AG10803 (cell line): ENCODE measurements at places on chromosomes 2 and 18.

DNA sequence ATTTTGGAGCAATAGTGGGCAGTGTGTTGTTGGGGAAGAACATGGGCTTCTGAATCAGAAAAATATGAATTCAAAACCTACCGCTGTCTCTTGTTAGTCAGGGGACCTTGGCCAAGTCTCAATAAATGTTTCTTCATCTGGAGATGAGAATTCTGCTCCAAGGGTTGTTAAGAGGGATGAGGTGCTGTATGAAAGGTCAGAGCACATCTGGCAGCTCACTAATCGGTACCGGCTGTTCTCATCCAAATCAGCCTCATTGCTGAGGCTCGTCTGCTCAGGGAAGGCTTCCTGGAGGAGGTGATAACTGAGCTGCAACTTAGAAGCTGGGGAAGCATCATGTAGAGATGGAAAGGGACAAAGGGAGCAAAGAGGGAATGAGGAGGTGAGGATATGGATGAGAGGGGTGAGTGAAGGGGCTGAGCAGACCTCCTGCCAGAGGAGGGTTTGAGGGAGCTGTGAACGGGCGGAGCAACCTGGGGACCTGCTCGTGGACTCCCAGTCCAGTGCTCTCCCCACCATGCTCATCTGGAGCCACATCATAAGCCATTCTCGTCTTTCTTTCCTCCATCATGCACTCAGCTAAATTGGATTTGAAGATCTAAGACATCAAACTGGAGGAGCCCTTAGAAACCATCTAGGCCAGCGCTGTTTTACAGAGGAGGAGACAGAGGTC, 47.4 kb downstream of the GREB1 start:
- DNase-seq = peak; percentile 13

GRCh38 chr2:234679741-234680687, 183.1 kb upstream of the ARL4C start:
- peak; percentile 99 for DNase-seq

DNA sequence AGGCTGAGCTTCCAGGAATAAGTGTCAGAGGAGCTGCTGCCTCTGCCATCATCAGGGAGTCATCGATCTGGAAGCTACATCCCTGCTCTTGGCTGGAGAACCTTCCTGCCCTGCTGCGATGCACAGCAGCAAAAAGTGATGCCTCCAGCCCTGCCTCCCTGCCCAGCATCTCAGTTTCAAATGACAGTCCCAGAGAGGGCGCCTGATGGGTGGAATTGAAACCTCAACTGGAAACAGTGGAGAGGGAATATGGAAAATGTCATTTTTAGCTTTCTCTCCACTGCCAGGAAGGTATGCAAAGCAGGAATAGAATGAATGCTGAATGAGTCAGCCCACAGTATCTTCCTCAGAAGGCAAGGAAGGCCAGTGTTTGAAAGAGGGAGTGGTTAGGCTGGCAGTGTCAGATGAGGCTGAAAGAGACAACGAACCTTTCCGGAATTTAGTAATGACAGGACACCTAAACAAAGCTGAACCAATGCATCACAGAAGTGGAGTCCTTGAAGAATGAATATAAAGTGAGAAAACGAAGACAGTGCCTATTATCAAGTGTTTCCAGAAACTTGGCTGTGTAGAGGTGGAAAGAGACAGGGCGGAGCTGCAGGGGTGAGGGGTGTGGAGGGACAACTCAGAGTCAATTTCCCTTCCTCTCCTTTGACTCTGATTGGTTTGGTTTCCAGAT, 153.9 kb upstream of the NDUFV2 start:
- peak; percentile 98 for DNase-seq

- peak; percentile 22 for DNase-seq
Measured at GRCh38 chr18:55206927-55207326, 247.7 kb upstream of the CCDC68 start.

DNA sequence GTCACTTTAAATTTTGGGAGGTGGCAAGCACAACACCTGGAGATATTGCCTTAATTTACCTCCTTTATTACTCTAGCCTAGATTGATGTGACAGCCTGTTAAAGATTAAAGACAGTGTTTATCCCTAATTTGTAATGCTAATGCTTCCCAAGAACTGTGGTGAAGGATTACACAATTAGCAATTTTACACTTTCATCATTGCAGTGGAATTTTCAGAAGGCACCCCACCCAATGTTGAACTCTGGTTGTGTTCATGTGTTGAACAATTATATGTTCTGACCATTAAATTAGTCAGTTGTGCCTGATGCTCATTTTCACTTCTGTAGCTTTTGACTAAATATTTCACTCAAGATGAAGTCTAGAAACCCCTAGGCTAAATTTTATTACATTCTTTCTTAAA, 317.1 kb upstream of the CWC22 start:
- DNase-seq = peak; percentile 17

DNA sequence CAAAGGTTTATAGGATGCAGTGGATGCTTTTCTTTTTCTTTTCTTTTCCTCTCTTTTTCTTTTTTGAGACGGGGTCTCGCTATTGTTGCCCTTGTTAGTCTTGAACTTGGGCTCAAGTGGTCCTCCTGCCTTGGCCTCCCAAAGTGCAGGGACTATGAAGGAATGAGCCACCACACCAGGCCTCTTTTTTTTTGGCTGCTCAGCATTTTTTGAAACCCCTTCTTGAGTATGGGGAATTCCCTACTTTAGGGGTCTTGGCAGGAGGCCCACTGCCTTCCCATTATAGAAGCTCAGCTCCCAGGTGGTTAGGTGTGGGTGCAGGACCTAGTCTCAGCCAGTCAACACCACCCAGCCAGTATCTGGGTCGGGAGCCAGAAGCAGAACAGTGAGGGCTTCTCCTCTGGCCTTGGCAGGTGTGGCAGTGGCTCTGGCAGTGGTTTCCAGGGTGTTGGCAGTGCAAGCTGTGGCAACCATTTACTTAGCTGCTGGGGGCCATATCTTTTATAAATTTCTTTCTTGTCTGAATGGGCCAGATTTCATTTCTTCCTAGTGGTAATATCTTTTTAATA, 51.4 kb upstream of the ACYP2 start:
- DNase-seq = no peak

- no peak for DNase-seq
Measured at GRCh38 chr2:230904856-230905447, 20.1 kb downstream of the GPR55 start.

- DNase-seq = no peak
Measured at GRCh38 chr2:236176417-236176816, 8.2 kb upstream of the GBX2 start.

GRCh38 chr2:179274749-179275148, 10.1 kb upstream of the SESTD1 start:
- DNase-seq = no peak

DNA sequence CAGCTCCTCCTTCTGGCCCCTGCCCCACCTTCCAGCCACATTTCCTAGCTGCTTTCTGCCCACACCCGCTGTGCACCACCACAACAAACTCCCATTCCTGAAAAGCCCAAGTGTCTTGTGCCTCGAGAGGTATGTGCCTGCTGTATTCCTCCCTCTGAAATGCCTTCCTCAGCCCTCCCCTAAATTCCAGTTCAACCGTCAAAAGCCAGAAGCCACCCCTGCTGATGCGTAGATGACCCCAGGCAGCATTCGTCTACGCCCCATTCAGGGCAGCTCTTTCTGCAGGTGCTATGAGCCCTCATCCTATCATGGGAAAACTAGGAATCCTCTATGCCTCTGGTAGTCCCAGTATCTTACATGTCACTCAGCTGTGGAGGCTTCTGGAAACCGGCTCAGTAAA, 71.7 kb downstream of the DNMT3A start:
- DNase-seq = no peak

DNA sequence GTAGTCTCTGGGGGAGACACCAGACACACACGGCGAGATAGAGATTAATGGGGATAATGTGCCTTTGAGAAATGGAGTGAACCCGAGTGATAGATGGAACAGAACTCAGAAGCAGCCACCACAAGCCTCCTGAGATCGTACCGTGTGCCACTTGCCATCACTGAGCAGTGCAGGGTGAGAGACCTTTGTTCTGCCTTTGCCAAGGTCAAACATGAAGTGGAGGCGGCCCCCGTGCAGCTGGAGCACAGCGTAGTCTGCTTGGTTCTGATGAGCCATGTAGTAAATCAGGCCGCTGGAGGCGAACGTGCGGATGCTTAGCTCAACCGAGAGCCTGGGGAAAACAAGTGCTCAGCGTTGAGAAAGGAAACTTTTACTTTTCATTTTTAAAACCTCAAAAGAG, 167.0 kb downstream of the LAMA1 start:
- DNase-seq = no peak

GRCh38 chr2:205574001-205574400, 108.3 kb upstream of the NRP2 start:
- DNase-seq = peak; percentile 66

DNA sequence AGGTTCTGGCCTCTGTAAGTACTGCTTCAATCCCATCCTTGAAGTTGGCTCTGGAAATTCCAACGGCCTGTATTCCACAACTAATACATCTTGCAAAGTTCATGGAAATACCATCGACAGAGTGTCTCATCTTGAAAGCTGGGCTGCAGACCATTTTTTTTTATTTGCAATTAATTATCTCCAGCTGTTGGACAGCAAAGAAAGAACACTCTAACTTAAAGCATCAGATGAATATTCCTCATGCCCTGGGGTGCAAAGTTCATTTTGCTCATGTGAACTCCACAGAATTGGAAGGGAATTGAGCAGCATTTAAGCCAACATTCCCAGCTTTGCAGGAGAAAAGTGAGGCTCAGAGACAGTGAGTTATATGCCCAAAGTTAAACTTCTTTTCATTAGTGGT, 96.5 kb upstream of the PIEZO2 start:
- DNase-seq = peak; percentile 77

- DNase-seq = no peak
Measured at GRCh38 chr18:27581296-27581904, 396.3 kb upstream of the CHST9 start.

GRCh38 chr2:190365499-190366204, 22.3 kb downstream of the INPP1 start:
- no peak for DNase-seq

GRCh38 chr2:69514406-69514805, 77.2 kb upstream of the NFU1 start:
- DNase-seq = peak; percentile 71

DNA sequence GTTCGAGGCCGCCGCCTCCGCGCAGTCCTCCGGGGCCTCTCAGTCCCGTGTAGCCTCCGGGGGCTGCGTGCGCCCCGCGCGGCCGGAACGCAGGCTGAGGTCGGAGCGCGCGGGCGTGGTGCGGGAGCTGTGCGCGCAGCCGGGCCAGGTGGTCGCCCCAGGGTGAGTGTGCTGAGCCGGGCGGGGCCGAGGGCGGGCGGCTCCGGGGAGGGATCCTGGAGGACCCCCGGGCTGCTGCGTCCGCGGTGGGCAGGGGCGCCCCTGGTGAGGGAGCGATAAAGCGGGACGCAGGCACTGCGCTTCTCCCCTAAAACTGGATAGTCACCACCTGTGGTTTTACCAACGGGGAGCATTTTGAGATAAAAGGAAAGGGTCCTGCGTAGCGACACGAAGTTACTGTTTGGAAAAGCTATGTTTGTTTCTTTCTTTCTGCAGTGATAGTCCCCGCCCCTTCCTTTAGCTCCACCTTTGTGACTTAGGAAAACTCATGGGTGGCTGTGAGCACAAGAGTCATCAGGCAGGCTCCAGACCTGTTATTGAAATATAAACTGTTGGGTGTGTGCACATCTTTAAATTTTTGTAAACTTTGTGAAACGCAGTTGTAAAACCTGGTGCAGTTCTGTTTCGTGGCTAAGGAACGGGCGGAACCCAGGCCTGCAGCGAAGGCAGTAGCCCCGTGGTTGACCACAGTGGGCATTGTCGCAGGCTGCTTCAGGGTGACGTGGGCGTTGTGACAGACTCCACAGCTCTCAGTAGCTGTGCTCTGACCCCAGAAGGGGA, 687 bp downstream of the CTDP1 start:
- peak; percentile 49 for DNase-seq

GRCh38 chr2:1617425-1618021, 126.8 kb downstream of the PXDN start:
- no peak for DNase-seq

- no peak for DNase-seq
Measured at GRCh38 chr2:148926981-148927401, 52.0 kb downstream of the KIF5C start.

DNA sequence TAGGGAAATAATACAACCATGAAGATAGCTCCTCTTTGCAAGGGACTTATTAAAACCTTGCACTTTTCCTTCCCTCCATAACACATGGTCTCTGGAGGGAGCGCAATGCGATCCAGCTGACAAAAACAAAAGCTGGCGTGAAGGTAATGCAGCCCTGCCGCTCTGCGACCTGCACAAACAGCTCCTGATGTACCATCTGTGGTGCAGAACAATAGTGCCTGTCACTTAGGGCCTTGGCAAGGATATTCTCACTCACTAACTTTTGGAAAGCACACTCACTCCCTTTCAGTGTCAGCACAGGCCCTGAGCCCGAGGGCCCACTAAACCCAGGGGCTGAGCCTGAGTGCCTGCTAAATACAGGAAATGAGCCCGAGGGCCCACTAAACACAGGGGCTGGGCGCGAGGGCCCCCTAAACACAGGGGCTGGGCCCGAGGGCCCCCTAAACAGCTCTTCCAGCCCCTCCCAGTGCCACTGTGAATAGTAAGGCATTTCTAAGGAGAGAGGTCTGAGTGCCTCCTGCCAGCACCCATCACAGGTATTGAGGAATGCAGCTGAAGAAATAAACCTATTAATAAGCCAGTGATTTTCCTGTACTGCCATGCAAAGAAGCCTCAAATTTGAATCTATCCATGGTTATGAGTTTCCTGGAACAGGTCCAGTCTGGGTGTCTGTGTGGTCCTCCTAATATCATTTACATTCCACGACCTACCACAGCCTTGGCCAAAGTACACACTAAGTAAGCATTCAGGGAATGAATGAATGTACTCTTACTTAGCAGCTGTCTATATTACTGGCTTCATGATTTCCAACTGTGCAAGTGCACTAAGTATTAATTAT, 9.3 kb downstream of the L3MBTL4 start:
- peak; percentile 3 for DNase-seq

DNA sequence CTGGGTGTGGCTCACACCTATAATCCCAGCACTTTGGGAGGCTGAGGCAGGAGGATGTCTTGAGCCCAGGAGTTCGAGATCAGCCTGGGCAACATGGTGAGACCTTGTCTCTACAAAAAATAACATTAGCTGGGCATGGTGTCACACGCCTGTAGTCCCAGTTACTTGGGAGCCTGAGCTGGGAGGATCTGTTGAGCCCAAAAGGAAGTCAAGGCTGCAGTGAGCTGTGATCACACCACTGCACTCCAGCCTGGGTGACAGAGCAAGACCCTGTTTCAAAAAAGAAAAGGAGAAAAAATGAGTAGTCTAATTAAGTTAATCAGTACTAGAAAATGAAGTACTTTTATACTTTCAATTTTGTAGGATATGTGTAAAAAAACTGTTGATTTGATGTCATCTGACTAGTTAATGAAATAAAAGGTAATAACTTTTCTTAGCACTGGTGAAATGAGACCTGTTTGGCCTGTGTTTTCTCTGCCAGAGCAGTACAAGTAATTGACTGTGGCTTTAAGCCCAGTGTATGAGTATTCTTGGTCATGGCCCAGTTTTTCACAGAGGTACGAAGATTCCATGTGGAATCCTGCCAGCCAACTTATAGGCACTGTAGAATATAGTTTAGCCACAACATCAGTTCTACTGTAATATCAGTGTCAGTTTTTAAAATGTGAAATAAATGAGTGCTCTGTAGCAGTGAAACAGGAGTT, 35.8 kb downstream of the MFSD6 start:
- peak; percentile 13 for DNase-seq
